GM23248 (cell line): ENCODE measurements at places on chromosomes 1 and 21. TPM values are rescaled to one million over a fixed set of nuclear protein-coding genes. Genes with fewer than 3 reads are reported as not detected.
A peak's percentile ranks its signal among the peaks of the same experiment; 100 is the strongest.

- DNase-seq: no peak
Observed at GRCh38 chr1:29415156-29415830, 179.0 kb downstream of the PTPRU start.

- DNase-seq: no peak
Observed at GRCh38 chr1:232353001-232353400, 276.9 kb downstream of the SIPA1L2 start.

- no peak for DNase-seq
Observed at GRCh38 chr1:168285521-168285790, 4.8 kb downstream of the TBX19 start.

DNA sequence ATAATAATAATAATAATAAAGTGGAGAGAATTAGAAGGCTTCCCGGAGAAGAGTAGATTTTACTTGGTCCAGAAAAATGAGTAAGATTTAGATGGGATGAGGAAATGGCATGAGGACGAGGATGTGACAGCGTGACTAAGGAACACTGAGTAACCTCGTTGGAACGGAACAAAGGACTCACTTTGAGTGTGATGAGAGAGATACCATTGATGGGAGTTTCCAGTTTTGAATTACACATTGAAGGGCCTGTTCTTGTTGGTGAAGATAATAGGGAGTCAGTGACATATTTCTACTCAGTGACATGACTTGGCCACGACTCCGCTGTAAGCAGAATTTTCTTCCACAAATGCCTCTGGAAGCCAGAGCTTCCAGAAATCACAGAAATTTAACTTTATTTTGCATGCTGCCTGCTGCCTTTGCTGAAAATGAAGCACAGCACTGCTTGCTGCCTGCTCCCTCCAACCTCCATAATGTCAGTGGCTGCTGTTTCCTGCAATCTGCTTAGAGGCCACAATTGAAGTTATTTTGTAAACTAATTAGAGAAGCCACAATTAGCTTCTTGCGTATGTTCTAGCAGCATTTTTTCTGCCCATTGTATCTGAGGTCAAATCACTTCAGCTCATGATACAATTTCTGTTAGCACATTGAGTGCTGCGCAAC, 33.7 kb upstream of the FBXO28 start:
- DNase-seq: peak; percentile 77

DNA sequence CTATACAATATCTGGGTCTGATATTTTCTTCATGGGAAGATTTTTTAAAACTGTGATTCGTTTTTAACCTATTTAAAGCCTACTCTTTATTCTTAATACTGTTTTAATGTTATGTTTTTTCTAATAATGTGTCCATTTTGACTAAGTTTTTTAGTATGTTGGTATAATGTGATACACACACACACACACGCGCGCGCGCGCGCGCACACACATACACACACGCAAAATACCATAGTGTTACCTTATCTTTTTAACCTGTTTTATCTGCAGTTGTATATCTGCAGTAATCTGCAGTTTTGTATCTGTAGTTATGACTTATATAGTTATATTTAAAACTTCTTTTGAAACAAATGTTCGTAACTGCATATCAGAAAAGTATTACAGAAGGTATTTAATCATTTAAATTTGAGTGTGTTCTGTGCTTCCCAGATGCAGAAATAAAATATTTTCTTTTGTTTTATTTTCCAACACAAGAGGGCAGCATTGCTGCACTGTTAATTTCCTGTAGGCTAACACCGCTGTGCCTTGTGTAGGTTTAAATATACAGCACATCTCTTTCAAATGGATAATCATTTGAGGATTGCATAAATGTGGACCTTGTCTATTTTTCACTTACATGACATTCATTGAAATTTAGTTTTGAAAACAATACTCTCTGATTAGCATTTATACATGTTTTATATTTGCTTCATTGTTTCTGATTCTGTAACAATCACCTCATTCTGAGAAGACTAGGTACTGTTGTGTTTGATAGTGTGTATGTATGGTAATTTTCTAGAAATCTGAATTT, 166.1 kb downstream of the PDE4B start:
- peak; percentile 68 for DNase-seq

DNA sequence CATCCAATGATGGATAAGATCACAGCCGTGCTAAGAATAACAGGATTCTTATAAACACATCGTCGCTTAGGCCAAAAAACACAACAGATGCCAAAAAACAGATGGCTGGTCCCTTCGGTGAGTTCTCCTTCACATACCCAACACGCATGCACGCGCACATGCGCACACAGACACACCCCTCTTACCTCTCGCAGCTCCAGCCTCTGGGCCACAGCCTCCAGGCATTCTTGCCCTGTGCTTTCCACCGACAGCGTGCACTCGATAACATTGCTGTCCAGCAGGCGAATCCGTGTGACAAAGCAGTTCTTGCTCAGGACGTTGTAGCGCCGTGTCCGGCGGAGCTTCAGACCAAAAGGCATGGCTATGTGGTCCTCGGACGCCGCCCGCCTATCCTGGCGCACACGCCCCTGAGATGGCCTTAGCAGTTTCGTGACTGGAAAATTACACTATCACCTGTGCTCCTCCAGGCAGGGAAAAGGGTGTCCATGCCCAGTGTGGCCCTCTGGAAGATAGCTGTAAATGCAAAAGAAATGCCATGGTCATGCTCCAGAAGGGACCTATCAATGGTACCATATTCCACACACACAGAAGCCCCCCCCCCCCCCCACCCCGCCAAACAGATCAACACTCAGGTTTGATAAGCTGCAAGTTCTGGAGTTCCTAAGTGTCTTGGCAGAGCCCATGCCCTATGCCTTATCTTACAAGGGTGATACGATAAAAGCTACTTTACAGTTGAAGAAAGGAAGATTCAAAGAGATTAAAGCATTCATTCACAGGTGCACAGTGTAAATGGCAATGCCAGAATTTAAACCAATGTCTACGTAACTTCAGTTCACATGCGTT, 86.7 kb downstream of the PTPN14 start:
- DNase-seq: no peak

DNA sequence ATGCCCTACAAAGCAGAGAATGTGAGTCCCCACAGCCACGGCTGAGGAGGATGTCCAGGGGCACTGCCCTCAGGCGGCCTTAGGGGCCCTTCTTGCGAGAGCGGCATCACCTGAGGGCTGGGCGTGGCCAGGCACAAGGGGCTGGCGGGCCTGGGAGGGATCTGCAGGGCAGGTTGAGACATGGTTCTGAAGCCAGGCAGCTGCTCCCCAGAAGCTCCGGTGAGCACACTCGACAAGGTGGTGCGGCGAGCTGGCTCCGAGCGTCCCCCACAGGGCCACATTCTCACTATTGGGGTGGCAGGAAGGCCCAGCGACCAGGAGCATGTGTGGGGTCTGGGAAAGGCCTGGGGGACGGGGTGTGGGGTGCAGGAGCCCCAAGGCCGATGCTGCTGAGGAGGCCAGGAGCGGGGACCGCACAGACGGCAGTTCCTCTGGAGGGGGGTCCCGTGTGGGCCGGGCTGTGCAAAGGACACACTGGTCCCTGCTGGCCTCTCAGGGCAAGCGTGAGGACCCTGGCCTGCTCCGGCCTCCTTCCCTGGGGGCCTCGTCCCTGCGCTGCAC, 47.2 kb downstream of the MORN1 start:
- DNase-seq: no peak

- peak; percentile 95 for DNase-seq
Observed at GRCh38 chr21:32844653-32845436, 73.3 kb upstream of the PAXBP1 start.

GRCh38 chr1:204065986-204066300, 7.0 kb upstream of the SOX13 start:
- no peak for DNase-seq

DNA sequence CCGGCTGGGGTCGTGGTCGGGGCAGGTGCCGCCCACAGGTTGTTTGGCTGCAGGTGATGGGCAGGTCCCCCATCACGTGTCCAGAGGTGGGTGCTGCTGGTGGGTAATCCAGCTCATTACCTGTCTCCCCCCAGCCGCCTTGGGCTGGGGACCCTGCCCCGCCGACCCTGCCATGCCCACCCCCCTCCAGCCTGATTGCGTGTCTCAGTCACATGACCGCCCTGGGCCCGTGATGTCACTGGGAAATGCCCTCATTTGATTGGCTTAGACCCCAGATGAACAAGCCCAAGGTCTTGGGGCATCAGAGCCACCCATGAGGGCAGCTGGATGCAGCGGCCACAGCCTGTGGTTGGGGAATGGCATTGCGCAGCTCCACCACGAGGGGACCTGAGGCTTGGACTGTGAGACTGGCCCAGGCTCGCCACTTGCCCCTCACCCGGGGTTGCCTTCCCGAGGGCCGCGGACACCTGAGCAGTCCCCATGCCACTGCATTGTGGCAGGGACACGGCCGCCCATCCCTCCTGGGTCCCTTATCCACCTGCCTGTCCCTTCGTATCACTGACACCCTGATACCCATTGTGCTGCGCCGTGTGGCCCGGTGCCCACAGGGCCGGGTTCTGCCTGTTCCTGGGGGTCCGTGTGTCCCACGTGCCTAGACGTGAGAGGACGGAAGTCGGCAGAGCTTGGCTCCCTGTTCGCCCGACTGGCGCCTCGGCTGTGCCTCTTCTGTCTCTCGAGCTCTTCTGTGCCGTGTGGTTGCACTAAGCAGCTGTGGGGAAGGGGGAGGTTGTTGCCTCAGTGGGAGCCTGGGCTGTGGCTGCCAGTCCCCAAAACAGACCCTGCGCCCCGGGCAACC, 68.0 kb downstream of the FAAP20 start:
- no peak for DNase-seq

GRCh38 chr1:171075041-171075440, 15.7 kb upstream of the FMO3 start:
- no peak for DNase-seq

DNA sequence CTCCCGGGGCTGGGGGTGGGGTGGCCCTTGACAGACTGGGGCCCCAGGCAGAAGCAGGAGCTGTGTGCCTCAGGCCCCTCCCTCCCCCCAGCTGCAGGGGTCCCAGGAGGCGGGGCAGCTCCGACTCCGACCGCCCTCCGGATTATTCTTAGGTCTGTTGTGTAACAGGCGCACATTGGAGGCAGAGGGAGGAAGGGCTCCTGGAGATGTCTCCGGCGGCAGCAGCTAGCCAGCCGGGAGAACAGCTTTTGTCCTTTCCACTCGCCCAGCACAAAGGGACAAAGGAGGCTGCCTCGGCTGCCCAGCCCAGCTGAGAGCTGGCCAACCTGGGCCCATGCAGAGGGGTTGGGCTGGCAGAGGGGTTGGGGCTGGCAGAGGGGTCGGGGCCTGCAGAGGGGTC, 29.7 kb upstream of the PLCH2 start:
- no peak for DNase-seq

GRCh38 chr1:83027511-83027910, 971.4 kb downstream of the TTLL7 start:
- DNase-seq: no peak

- DNase-seq: no peak
Observed at GRCh38 chr1:18411820-18412641, 68.7 kb upstream of the KLHDC7A start.

GRCh38 chr1:109281680-109282496, 1.1 kb downstream of the PSRC1 start:
- DNase-seq: peak; percentile 27

DNA sequence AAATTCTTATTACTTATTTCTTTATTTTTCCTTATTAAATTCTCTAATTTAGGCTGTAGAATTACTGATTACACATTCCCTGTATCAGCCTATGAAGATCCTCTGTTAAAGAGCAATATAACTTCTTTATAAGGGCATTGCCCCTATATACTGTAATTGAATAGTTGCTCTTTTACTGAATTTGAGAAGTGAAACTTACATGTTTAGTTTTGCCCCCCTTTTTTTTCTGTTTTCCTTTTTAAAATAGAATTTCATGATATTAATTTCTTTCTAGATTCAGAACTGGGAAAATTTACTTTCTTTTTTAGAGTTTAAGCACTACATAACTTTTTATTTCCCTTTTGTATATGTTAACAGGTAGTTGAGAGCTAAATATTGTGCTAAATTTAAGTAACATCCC, 29.5 kb upstream of the PGM1 start:
- DNase-seq: no peak

DNA sequence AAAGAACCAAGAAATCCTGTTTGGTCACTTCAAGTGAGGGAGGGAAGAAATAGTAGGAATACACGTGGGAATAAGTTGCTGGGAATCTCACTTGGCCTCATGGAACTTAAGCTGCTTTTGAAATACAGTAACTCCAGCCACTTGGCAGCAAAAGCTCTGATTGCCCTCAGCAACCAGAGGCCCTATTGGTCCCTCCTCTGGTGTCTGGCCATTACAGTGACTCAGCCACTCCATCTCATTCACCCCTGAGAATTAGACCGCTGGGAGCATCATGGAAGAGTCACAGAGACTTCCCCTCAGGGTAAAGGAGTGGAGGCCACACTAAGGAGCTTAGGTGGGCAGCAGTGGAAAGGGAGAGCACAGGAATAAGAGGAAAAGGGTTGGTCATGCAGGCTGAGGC, 99.6 kb downstream of the ELAVL4 start:
- peak; percentile 28 for DNase-seq

DNA sequence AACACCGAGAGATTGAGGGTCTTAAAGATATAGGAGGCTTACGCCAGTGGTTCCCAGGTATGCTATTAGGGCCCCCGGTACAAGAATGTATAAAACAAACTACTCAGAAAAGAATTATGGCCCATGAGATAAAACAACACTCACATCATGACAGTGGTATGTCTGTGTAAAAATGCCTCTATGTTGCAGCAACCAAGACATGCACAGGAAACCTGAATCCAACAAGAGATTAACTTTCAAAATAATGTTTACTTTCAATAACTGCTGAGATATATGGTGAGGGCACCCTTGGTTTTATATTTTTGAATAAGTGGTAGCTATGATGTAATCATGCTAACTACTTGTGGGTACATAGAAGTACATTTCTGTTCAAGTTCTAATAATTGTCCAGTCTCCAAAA, 74.9 kb downstream of the PUM1 start:
- DNase-seq: peak; percentile 41

- peak; percentile 68 for DNase-seq
Observed at GRCh38 chr1:59699227-59699847, 115.4 kb upstream of the HOOK1 start.

DNA sequence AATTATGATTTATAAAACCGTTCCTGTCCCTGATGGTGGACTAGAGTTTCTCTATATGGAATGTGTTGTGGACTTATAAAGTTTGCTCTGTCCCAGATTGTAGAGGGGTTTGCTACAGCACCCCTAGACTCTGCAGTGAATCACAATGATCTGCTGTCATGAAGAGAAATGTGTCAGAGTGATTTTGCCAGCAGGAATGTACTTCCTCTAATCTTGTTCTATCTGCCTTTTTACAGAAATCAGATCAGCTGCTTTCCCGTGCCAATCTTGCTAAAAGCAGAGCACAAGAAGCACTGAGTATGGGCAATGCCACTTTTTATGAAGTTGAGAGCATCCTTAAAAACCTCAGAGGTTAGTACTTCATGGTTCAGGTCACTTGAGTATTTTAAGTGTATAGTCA, 52.0 kb downstream of the LAMC2 start:
- peak; percentile 70 for DNase-seq

Gene MAN1C1
- 0.51 and 1.1 TPM in 2 replicates for total RNA-seq

Gene CFHR4
- total RNA-seq: not detected in 2 replicates

Gene PCSK9
- total RNA-seq: 0.11 and 0.25 TPM in 2 replicates

Gene SYNC
- 103 and 112 TPM in 2 replicates for total RNA-seq

Gene DNAJB4
- total RNA-seq: 125 and 133 TPM in 2 replicates

Gene SPRR2G
- total RNA-seq: not detected in 2 replicates

Gene SLC45A3
- 1.2 and 1.8 TPM in 2 replicates for total RNA-seq

Gene AADACL4
- not detected in 2 replicates for total RNA-seq

Gene ATP1A4
- not detected in 2 replicates for total RNA-seq

Gene LENEP
- not detected in 2 replicates for total RNA-seq

Gene SLC30A7
- 65.7 and 75.2 TPM in 2 replicates for total RNA-seq
